ENCODE measurements at places on chromosomes 5 and 9.

- no peak for DNase-seq
Measured at GRCh38 chr9:93116072-93116961, 17.7 kb downstream of the NINJ1 start.

GRCh38 chr5:129591508-129592160 is 131.5 kb downstream of the ADAMTS19 start:
- DNase-seq = no peak

DNA sequence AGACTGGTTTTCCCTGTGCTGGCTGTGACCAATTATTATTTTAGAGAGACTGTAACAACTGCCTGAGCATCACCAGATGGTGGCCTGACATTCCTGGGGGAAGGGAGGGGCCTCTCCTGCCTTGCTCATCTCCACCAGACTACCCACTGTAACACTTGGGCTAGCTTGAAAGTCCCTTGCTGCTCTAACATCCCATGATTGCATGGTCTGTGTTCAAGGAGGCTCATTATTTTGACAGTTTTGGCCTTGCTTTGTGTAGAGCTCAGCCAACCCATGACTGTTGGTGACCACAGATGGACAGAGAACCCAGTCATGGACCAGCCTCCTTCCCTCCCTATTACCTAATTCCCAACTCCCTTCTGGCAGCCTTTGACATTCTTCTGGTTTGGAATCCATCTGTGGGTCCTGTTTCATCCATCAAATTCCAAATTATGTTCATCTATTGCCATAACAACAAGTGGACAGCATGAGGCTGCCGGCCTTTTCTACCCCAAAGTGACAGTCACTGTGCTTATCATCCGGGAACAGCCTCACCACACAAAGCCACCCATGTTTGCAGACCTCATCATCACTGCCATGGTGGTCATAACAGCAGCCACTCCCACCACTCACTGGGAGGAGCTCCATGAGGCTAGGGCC is 49.0 kb upstream of the ICE1 start:
- DNase-seq = no peak

- no peak for DNase-seq
Measured at GRCh38 chr5:13945271-13945670, 783 bp upstream of the DNAH5 start.

DNA sequence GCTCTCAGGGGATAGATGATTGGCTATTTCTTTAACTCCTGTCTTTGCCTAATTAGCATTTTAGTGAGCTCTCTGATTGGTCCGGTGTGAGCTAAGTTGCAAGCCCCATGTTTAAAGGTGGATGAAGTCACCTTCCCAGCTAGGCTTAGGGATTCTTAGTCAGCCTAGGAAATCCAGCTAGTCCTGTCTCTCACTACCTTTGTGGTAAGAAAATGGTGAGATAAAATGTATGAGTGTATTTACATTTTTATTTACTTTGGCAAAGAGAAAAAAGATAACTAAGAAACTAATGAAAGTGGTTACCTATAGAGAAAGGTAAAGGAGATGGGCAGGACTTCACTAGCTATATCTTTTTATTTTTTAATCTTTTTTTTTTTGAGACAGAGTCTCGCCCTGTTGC is 146.8 kb downstream of the RFK start:
- DNase-seq = no peak

Data from KBM-7 (cell line).